ENCODE measurements at places on chromosomes 6 and 20.

- DNase-seq, result no peak
Measured at GRCh38 chr6:169622618-169623017, 79.2 kb downstream of the WDR27 start.

- DNase-seq, result no peak
Measured at GRCh38 chr6:41040940-41041536, 1.2 kb upstream of the TSPO2 start.

- no peak for DNase-seq
Measured at GRCh38 chr6:45617441-45617840, 239.7 kb upstream of the SUPT3H start.

DNA sequence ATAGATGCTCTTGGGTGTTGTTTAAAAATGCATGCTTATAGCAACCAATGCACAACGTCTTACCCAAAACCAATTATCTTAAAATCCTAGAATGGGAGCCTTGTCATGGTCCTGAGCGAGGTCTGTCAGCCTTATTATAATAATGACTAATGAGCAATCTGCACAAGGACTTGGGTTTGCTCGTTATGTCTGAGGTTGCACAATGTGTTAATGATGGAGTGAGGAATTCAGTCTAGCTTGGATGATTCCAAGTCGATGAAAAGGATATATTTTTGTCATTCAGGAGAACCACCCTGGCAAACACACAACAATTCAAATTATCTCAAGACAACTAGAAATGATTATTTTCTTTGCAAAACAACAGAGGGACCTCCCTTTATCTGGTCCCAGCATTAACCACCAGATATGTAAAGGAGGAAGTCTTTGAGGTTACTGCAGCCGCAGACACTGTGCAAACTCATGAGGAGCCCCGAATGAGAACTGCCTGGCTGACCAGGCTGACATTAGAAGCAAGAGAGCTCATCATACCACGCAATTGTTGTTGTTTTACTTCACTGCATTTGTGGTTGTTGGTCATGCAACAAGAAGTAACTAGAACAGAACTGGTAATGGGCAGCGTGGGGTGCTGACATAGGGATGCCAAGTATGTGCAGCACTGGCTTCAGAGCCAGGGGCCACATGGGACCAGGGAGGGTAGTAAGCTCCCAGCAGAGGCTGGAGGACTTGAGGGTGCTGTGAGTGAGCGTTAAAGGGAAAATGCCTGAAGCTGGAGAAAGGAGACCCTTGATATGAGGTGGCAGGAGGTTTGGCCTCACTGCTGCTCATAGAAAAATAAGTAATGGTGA, 488.3 kb downstream of the CDH26 start:
- no peak for DNase-seq

- DNase-seq, result no peak
Measured at GRCh38 chr6:142842418-142843261, 102.3 kb downstream of the HIVEP2 start.

- DNase-seq, result no peak
Measured at GRCh38 chr6:89886378-89887120, 7.7 kb upstream of the GJA10 start.

GRCh38 chr6:148677594-148678476, 69.0 kb upstream of the UST start:
- DNase-seq, result no peak

DNA sequence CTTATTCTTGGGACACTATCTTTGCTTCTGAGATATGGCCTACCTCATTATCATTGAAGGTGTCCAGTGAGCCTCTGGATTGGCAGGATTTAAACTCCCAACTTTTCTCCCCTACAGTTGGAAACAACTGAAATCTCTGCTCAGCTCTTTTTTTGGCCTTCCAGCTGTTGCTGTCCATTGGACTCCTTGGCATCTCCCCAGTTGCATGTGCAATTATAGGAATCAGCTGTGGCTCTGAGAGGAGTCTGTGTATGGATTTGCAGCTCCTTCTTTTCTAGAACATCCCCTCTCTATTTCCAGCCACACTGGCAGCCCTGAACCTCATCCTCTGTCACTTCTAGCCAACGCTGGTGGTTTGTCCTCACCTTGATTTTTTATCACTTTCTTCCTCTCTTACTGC, 21.2 kb downstream of the RAB22A start:
- no peak for DNase-seq

GRCh38 chr6:5950361-5950785, 56.4 kb downstream of the NRN1 start:
- DNase-seq, result no peak

- no peak for DNase-seq
Measured at GRCh38 chr6:21808551-21809242, 215.1 kb downstream of the SOX4 start.

DNA sequence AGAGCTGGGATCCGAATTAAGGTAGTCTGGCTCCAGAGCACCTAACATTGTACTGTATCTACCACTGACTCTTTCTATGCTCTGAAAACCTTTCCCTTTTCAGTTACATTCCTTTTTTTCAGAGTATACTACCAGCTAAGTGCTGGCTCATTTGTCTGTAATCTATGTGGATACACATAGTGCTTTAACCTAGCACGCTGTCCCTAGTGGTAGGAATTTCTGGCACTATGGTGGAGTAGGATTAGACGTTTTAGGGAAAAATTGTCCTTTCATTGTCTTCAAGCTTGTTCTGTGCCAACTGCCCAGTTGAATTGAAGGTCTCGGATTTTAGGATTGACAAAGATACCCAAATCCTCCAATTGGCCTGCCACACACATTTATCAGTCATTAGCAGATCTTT, 259.1 kb upstream of the FERMT1 start:
- no peak for DNase-seq

DNA sequence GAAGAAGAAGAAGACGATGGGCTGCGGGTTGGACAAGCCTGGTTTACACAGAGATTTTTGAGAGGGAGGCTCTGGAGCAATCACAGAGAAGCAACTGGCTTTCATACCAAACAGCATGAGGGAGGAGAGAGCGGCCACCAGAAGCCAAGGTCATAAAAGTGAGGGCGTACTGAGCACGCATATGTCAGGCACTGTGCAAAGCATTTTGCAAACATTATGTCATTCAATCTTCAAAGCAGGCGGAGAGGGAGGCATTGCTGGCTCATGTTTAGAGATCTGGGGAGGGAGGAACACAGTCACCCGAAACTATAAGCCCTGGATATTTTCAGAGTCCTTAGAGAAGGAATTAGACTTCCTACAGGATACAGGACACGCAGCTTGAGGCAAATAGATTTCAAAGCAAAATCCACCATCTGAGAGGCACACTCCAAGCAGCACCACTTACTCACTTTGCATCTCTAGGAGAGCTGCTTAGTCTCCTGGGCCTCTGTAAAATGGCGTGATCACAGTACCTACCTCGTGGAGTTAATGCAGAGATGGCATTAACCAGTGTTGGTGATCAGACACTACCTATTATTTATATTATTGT, 24.6 kb downstream of the RAMACL start:
- DNase-seq, result no peak

GRCh38 chr6:18245642-18246041, 18.7 kb downstream of the DEK start:
- no peak for DNase-seq

DNA sequence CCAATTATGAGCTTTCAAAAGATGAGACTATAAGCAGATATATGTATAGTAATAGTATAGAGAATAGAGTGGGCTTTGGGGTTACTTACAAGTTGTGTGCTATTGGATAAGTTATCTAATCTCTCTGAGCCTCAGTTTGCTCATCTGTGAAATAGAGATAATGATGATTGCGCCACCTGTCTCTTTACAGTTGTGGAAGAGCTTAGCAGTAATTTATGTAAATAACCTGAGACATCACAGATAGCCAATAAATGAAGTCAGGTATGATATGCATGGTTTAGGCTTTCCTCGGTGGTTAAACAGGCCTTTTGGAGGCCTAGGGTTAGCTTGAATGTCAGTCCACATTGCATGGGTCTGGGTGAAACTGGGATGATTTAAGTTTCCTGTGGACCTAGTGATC, 29.8 kb upstream of the SCUBE3 start:
- no peak for DNase-seq

DNA sequence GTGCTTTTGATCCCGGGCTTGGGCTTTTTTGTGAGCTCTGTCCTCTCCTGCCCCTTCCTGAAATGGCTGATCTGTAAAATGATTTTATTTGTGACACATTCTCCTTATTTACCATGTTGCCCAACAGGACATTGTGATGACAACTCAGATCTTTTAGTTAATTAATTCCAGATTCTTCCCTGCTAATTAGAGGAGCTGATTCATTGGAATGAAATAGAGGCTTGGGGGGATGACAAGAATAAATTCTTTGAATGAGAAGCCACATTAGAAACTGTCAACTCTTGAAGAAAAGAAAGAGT, 26.1 kb upstream of the GABRR1 start:
- no peak for DNase-seq

DNA sequence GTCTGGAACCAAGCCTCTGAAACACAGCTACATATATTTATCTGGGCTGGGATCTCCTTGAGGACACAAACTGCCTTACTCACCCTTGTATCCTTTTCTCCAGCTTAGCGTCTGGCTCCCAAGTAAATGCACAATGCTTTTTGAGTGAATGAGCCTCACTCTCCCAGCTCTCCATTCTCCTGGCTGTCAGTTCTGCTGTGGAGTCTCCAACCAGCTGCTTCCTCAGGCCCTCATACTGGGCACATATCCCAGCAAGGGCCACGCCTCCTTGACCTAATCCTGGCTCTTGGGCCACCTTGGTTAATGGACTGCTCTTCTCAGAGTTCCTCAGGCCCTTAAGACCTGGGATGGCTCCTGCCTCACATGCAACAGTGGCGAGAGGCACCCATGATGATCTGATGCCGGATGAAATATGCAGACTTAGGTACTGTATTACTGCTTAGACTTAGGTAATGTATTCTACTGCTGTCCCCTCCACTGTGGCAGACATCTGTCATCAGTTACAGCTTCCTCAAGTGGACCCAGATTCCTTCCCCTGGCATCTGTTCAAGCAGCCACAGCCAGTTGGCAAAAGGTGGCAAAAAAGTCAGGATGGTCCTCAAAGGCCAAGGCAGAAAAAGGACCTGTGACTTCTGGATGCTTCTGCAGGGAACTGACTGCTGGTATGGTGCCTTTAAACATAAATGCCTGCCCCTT, 16.5 kb downstream of the SNHG17 start:
- DNase-seq, result no peak

- no peak for DNase-seq
Measured at GRCh38 chr6:15533379-15534026, 129.3 kb downstream of the DTNBP1 start.

DNA sequence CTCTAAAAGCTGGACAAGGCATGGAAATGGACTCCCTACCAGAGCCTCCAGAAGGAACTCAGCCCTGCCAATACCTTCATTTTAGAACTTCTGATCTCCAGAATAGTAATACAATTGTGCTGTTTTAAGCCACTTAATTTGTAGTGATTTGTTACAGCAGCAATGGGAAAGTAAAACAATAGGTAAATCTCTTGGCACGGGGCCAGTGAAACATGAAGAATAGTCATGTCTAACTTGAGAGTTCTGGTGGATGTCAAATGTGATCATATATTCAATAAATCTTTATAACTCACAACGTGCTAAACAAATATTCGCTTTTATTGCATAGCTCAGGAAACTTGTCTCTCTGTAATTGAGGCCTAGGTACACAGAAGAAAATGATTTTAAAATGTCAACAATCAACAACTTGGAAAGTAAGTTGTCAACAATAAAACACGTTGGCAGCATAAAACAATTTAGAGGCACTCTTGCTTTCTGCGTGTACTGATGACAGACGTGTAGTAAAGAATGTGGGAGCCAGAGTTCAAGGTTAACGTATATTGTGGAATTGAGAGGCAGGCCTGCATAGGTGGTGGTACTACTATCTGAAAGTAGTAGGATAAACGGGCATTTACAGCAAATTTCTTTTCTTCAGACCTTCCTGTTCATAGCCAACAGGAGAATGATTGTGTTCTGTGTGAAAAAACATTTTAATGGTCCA, 140.5 kb upstream of the OPRM1 start:
- no peak for DNase-seq

GRCh38 chr6:20827798-20828197, 293.5 kb downstream of the CDKAL1 start:
- no peak for DNase-seq

- no peak for DNase-seq
Measured at GRCh38 chr20:56733967-56734366, 104.9 kb downstream of the TFAP2C start.

DNA sequence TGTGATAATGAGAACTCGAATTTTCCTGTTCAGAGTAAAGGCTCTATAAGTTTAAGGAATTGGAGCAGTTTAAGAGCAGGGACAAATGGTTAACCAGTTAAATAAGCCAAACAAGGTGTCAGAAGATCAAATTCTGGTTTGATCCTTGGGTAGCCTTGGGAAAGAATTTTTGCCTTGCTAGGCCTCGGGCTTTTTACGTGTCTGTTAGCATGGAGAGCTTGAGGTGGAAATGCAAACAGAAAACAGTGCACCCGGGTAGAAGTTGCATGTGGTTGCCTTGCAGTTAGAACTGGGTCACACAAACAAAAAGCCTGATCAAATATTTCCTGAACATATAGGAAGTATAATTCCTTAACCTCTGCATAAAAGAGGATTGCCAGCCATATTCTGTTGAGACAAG, 58.3 kb downstream of the RIN2 start:
- DNase-seq, result no peak

DNA sequence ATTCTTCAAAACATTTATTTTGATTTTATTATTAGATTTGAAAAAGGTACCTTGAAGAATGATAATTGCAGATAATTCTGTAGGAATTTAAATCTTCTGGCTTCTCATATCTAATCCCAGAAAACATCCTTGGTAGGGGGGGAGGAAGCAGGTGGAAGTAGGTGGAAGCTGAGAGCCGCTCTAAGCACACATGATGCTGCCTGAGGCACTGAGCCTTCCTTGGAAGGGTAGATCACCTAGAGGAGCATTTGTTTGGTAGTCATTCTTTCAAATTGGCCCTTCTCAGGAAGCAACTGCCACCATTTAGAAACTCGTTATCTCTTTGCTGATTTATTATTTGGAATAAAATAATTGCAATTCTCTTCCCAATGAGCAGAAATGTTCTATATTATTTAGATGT, 623.3 kb downstream of the CD109 start:
- DNase-seq, result no peak

DNA sequence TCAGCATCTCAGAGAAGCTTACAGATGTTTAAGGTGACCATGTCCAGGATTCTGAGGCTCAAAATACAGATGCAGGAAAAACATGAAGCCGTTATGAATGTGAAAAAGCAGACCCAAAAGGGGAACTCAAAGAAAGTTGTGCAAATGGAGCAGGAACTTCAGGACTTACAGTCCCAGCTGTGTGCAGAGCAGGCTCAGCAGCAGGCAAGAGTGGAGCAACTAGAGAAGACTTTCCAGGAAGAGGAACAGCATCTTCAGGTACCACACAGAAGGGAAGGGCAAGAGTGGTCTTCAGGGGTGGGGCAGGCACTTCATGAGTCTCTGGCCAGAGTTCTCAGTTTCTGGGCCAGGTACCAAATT, 15.2 kb downstream of the RNF8 start:
- no peak for DNase-seq

GRCh38 chr20:61525781-61526431, 273.8 kb downstream of the CDH4 start:
- no peak for DNase-seq

GRCh38 chr6:45987856-45988255, 27.8 kb downstream of the CLIC5 start:
- no peak for DNase-seq

GRCh38 chr20:39986173-39986904, 702.7 kb downstream of the MAFB start:
- no peak for DNase-seq

GRCh38 chr6:35920793-35921732, at the start of gene SRPK1:
Gene SRPK1 (minus strand): TSS chr6:35921098. CDS start chr6:35921056, 42 bp downstream.
- peak; percentile 91 for DNase-seq

- no peak for DNase-seq
Measured at GRCh38 chr6:38221251-38221650, 401.7 kb downstream of the ZFAND3 start.

GRCh38 chr6:76633259-76633658, 560.8 kb upstream of the IMPG1 start:
- no peak for DNase-seq

Measured in progenitor cell of endocrine pancreas (in vitro differentiated cells).